ENCODE measurements at places on chromosomes 7 and 10.

- DNase-seq, result no peak
Measured at GRCh38 chr7:45649560-45650346, 75.6 kb downstream of the ADCY1 start.

DNA sequence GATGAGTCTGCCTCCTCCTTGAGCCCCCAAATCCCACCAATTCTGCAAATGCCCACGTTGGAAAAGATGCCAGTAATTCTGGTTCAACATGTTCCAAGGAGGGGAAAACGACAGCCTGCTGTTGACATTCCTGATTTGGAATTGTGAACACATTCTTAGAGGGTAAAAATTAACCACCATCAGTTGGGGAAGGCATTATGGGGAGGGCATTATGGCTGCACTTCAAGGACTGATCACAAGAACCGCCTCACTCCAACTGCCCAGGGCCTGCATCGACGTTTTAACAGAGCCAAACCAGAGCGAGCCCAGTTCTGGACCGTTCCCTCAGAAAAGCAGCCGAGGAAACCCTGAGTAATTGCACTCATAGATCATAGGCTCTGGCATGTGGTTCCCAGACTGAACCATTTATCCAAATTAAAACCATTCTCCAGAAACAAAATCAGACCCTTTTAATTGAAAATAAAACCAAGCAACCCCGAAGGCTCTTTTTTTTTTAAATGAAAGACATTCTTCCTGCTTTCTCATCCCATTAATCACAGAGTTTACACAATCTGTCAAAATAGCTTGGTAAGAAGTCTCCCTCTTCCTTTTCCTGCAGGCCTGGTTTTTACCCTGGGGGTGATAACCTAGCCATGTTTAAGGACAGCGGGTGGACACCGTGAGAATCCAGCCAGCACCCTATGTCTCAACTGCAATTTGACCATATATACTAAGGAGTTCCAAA lies 8.0 kb downstream of the TNS3 start:
- no peak for DNase-seq

DNA sequence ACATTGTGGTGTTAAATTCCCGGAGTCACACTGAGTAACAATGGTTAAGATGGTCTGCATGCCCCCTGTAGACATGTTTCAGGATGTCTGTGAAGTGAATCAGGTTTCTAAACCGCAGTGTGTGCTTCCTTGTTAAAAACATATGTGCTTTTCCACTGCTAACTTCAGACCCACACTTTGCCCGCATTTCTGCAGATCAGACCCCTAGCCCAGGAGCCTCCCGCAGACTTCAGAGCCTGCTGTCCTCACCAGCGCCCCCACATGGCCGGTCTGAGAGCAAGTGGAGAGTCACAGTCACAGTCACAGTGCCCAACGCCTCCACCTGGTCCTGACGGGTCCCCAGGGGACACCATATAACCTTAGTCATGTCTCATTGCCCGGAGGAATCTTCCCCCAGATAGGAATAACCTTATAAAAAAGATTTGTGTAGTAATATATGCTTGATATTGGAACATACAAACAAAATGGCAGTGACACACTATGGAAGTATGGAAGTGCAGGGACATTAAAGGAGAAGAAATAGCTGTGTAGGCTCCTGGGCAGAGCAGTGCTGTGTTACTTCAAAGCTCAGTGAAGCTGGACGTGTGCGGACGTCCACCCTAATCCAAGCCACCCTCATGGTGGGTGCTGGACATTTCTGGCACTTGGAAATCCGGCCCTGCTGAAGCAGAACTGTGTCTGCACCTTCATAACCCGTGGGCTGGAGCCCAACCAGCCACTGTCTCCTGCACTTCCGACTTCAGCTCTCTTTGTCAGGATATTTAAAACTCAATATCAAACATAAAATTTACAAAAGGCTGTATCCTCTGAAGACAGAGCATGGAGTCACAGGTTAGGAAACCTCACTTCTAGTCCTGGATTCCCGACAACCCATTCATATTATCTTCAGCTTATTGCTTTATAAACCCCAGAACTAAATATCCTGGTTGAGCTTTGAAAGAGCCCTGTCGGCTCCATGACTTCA lies 29.0 kb downstream of the GSTO2 start:
- DNase-seq, result peak; percentile 29

GRCh38 chr10:21668831-21669230 lies 134.8 kb downstream of the MLLT10 start:
- DNase-seq, result no peak

DNA sequence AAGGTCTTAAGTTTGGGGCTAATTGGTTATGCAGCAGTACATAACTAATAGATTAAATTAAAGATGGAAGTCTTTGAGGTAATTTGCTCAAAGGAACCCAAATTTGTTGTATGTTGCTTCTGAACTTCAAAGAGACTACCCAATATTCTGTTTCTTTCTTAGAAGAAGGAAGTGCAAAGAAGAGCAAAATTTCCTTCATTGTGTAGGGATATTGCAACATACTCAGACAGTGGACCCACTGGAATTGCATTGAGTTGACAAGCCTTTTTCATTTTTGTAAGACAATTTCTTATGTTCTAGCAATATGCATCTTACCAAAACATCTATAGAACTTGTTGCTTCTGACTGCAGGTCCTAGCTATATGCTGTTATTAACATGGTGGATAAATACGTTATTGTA lies 527.8 kb downstream of the SH2D4B start:
- DNase-seq, result no peak

DNA sequence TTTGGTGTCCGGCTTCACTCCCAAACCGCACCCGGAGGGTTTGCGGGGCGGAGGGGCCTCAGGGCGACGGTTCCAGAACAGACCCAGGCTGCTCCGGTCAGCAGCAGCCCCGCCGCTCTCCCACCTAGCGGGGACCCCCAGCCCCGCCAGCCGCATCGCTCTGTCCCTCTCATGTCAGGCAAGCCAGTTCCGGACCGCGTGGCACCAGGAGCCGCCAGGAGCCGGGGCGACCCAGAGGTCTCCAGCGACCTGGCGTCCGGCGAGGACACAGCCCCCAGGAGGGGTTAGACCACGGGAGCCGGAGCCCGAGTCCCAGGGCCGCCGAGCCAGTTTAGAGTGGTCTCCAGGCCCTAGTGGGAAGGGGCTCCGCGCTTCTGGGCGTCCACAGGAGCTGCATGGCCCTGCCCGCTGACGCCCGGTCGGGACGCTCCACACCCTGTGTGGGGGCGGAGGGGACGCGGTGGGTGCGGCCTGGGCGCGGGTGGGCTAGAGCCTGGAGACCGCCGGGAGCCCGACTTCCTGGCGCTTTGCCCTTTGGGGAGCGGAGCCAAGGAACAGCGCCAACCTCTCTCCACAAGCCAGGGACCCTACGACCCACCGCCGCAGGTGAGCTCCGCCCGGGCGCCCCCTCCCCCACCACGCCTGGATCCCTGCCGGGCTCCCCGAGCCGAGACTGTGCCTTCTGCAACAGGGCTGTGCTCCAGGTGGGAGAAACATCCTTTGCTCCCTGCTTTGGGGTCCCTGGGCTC lies 43.4 kb downstream of the ZNF117 start:
- no peak for DNase-seq

- DNase-seq, result no peak
Measured at GRCh38 chr10:24950439-24950838, 2.0 kb downstream of the PRTFDC1 start.

DNA sequence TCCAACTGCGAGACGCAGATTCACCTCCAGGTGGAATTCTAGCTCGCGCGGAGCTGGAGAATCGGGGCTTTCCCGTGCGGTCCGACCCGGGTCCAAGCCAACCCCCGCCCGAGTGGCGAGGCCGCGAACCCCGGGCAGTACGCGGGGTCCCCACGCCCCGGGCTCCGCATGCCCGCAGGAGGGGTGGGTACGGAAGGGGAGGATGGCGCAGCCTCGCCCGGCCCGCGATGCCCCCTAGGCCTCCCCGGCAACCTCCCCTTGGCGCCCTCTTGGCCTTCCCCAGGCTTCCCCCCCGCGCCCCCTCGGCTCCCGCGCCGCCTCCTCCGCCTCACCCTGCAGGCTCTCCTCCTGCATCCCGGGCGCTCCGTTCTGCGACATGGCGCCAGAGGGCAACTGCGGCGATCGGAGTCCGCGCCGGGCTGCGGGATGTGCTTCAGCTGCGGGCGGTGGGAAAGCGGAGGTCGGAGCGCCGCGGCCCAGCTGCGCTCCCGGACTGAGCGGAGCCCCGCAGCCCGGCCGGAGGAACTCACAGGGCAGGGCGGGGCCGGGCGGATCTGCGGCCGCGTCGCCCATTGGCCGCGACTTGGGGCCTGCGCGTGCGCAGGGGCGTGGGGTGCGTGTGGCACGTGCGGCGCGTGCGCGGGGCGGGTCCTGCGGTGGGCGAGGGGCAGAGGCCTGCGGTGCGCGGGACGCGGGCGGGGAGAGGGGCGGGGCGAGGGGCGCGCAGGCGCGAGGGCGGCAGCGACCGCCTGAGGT lies at the start of gene BNIP3:
Gene BNIP3, minus strand, starts transcription at position 495 of the 756 bp plus-strand sequence. Its CDS starts 117 bp downstream, at position 378.
- DNase-seq, result peak; percentile 94

GRCh38 chr7:155097338-155097737 lies 27.2 kb downstream of the HTR5A start:
- DNase-seq, result no peak

DNA sequence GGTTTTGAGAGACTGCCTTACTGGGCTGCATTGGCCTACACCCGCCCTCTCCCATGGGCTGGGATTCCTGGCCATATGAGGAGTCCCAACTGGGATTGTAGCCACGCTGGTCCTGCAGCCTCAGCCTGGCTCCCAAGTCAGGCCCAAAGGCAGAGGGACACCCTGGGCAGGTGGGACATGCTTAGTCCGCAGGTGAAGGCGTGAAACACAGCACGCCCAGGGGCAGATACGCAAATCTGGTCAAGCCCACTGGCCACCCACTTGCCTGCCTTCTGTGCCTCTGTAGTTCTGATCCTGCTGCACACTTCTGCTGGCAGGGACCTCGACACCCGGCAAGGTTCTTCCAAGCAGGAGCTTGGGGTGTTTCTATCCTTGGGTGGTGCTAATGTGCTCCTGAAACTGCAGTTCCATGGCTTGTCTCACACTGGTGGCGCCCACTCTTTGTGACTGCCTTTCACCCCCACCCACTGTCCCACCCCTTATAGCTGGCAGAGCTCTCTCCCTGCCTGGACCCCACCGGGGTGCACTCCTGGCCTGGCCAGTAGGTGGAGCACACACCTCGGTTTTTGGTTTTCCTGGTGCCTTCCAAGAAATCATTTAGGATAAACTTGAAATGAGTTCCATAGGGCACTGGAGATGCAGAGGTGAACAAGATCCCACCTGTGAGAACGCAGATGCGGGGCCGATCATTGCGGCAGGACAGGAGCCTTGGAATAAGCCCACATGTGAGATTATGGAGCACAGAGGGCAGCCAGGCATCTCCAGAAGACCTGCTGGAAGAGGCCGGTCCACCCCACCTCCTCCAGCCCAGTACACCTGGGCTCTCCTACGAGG lies 47.9 kb downstream of the MKI67 start:
- peak; percentile 44 for DNase-seq

DNA sequence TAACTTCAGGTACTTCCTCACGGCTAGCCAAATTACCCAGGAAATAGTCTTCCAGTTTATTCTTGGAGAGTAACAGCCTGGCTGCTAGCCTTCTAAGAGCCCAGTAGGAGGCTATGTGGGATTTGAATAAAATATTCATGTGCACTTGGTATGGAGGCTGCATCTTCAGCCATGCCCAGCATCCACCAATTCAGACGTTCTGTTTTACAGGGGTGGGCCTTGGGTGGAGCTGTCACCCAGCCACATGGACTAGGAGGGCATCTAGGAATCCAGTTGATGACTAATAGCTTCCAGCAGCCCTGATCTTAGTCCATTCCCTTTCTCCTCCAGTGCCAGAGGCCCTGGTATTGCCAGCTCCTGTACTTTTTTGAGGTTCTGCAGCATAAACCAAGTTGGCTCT lies 66.3 kb upstream of the ZRANB1 start:
- no peak for DNase-seq

DNA sequence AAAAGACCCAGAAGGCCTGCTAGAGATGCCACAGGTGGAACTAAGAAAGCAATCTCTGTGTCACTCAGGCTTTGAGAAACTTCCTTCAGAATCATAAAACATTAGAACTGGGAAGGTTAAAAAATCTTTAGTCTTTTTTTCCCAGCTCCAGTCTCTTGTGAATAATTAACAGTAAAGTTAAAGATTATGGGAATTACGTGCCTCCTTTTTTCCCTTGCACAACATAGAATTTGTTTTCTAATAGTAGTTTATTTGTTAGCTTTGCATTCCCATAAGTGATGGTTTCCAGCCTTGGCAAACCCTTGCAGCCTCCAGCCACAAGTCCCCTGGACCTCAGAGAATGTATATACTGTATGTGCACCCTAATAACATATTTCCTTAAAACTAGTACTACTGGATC lies 128.3 kb downstream of the TPST1 start:
- DNase-seq, result no peak

- DNase-seq, result no peak
Measured at GRCh38 chr7:23299770-23300300, 696 bp downstream of the MALSU1 start.

GRCh38 chr7:55096323-55096722 lies 77.5 kb downstream of the EGFR start:
- no peak for DNase-seq

DNA sequence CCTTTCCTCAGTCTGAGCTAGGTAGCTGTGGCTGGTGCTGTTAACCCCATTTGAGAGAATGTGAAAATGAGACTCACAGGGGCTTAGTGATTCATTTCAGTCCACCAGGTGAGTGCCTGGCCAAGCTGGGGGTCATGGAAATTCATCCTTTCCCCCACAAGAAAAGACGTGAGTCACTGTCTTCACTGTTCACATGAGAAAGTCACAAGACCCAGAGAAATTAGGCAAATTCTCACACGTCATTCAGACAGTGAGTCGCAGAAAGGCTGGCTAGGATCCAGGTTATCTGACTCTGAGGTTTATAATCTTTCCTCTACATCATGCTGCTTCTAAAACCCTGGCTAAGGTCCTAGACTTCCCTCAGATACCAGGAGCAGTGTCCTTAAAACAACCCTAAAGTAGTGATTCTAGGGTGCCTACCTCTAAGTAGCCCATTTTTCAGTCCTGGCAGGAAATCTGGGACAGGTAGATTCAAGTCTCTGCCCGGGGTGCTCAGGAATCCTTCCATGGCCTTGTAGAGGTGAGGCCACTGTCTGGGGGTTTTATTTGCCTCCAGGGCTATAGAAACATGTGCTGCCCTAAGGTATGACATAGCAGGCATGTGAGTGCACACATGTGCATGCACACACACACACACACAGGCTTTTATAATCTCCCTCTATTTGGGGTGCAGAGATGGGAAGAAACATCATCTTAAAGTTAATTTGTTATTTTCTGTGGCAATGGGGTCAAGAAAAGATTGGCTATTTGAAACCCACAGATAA lies 427.9 kb upstream of the CELF2 start:
- DNase-seq, result no peak

- no peak for DNase-seq
Measured at GRCh38 chr10:24858288-24859270, 93.8 kb downstream of the PRTFDC1 start.

GRCh38 chr10:47264797-47265281 lies 35.2 kb upstream of the GDF10 start:
- DNase-seq, result no peak

GRCh38 chr10:73888514-73888913 lies 14.2 kb upstream of the CAMK2G start:
- DNase-seq, result no peak

- no peak for DNase-seq
Measured at GRCh38 chr7:138435231-138435919, 24.7 kb upstream of the TRIM24 start.

All from naive thymus-derived CD8-positive, alpha-beta T cell (primary cell).